Stimulated activated CD8-positive, alpha-beta memory T cell treated with anti-CD3 and anti-CD28 coated beads, Interleukin-15, amount 100 ng/mL, for 4 hours (primary cell): ENCODE measurements at places on chromosomes 7 and 10.

GRCh38 chr7:22983257-22983855 lies 30.6 kb downstream of the HYCC1 start:
- DNase-seq, result no peak

DNA sequence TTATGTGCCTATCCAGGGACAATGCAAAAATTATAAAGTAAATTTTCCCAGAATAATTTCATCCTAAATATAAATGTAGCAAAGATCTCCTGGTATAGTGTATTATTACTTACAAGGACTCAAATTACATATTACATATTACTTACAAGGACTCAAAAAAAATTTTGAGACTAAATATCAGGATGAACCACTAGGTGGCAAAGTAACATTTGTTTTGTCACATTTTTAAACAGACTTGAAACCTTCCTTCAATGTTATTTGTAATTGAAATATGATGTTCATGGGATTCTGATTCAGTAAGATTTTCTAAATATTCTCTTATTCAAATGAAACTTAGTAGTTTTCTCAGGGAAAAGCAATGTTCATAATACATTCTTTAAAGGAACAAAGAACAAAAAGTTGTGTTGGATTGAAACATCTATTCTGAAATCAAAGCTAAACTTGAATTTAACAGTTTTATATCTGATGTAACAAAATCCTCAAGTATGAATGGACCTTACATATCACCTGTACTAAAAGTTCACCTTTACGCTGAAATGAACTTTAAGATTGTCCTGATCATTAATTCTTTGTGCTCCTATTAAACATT lies 74.3 kb upstream of the GNAI1 start:
- no peak for DNase-seq

GRCh38 chr7:24017519-24017918 lies 266.5 kb upstream of the NPY start:
- no peak for DNase-seq

- DNase-seq, result no peak
Observed at GRCh38 chr10:88004451-88004850, 141.0 kb downstream of the PTEN start.
